H9 (cell line): ENCODE measurements at places on chromosomes 2 and 18.

DNA sequence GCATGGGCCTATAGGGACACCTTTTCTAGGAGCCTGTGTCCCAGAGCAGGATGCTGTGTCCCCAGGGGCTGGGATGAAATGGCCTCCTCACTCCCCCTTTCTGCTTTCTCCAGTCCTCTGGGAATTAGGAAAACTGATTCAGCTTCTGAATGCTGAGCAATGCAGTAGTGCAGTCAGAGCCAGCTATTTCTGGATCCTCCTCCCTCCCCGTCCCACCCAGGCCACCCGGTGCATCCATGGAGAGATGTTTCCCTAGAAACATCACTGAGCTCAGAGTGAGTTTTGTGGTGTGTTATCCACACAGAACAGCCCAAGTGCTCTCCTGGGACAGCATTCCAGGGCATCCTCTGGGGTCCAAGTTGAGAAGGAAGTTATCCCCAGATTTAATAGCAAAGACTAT lies 125.5 kb downstream of the LOXHD1 start:
- DNase-seq = no peak

DNA sequence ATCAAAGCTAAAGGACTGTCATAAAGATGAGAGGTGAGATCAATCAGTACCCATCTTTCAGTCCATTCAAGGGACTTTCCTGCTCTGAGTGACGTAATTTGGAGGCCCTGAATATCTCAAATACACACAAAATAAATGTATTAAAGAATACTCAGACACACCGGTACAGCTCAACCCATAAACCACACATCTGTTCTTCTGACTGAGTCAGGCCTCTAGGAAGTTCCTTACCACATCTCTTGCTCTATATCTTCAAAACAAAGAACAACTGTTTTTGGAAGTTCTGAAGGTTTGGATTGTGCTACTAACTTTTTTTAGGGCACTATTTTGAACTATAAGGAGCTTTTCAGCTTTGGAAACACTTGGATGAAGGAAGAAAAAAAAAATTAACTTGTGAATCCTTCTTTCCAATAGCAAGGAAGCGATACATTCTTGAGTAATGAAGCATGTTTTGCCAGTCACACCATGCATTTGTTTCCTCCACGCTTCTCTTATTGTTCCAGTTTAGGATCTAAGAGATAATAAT lies 866.5 kb upstream of the VRK2 start:
- no peak for DNase-seq

GRCh38 chr18:76466410-76466991 lies 28.5 kb downstream of the ZNF516 start:
- DNase-seq = no peak

DNA sequence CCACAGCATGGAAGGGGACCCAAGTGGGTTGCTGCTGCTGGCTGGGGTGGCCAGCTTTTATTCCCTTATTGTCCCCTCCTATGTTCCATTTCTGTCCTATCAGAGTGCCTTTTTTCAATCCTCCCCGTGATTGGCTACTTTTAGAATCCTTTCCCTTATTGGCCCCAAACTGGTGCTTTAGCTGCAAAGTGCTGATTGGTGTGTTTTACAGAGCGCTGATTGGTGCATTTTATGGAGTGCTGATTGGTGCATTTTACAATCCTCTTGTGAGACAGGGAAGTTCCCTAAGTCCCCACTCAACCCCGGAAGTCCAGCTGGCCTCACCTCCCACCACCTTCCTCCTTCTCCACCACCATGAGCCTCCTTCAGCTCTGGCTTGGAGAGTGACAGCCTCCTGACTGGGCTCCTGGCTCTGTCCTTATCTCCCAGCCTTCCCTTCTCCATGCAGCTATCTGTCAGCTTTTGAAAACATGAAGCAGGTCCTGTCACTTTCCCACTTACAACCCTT lies 20.7 kb upstream of the PLB1 start:
- DNase-seq = no peak
